ENCODE measurements at places on chromosomes 16 and 17. TPM values are rescaled to one million over a fixed set of nuclear protein-coding genes. Genes with fewer than 3 reads are reported as not detected.

The OR4D1 gene
- total RNA-seq, result not detected

The CA5A gene
- total RNA-seq, result not detected

The PRR29 gene
- total RNA-seq, result not detected

The GNG13 gene
- not detected for total RNA-seq

The SMYD4 gene
- 6.7 TPM for total RNA-seq
